ELF-1 (cell line): ENCODE measurements at places on chromosomes 11 and 22.
A peak's percentile ranks its signal among the peaks of the same experiment; 100 is the strongest.

- DNase-seq: no peak
These were observed 360.5 kb downstream of the DLG2 start for GRCh38 chr11:85266646-85267045.

- DNase-seq: no peak
These were observed 27.2 kb downstream of the CERK start for GRCh38 chr22:46710806-46711205.

DNA sequence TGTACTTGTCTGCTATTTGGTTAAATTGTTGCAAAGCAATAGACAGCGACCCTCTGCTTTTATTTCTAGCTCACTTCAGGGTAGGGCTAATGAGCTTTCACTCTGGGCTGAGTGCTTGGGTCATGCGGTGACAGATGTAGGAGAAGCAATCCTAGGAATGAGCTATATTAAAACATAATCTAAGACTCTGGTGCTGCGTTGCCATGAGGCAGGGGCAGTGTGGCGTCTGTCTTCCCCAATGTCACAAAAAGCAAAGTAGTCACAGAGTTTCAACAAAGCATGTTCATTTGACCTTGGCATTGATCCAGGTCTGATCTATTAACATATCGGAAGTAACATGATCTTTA, 55.5 kb upstream of the GRAMD1B start:
- no peak for DNase-seq

DNA sequence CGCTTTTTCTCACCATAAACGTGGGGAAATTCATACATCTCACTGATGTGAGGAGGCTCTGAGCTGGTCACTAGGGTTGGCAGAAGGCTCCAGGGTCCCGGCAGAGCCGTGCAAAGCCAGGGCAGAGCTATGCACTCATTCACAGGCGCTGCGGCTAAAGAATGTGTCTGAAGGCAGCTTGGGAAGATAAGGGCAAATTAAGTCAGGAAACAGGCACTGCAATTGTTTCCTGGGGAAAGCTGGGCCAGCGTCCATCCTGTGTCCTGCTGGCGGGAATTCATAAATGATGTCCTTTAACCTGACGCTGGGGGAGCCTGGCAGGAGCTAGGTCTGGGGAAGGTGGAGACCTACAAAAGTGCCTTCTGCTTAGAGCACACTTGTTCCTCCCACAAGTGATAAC, 27.6 kb downstream of the PKNOX2 start:
- DNase-seq: peak; percentile 78

DNA sequence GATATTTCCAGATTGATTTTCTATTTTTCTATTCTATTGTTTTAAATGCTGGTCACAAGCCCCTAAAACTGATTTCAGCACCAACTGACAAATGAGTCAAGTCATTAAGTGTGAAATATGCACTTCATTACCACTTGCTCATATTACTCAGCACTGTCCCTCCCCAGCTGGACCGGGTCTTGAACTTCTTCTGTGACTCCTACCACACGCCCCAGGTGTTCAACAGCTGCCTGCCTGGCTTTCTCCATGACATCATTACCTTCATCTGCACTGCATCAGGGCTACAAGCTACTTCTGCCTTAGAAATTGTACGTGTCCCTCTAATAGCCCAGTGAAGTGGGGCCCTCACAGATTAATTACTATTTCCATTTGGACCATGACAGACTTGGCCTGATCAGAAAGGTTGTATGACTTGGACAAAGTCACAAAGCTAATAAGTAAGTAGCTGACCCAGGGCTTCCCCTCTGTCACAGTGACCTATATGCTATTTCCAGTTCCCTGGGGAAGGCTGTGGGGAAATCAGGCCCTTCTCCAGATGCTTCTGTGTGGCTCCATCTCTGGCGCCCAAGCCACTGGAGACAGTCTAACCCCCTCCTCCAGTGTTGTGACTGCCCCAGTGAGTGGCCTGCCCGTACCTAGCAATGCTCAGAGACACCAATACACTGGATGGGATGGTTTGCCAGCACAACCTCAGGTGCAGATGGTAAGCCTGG, 18.1 kb downstream of the TBC1D10A start:
- no peak for DNase-seq

DNA sequence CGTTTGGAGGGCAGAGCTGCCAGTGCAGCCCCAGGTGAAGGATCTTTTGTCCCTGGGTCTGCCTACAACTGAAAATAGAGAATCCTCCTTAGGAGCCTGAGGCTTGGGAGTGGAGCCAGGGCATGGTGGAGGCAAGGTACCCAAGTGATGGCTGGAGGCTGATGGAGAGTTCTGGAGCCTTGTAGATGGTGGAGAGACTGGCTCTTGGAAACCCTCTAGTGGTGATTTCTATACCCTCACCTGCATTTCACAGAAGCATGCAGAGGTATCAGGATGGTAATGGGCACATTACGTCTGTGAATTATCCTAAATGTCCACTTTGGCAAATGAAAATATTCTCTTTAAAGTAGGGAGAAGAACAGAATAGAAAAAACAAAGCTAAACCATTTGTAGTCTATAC, 44.4 kb downstream of the INSC start:
- peak; percentile 25 for DNase-seq

DNA sequence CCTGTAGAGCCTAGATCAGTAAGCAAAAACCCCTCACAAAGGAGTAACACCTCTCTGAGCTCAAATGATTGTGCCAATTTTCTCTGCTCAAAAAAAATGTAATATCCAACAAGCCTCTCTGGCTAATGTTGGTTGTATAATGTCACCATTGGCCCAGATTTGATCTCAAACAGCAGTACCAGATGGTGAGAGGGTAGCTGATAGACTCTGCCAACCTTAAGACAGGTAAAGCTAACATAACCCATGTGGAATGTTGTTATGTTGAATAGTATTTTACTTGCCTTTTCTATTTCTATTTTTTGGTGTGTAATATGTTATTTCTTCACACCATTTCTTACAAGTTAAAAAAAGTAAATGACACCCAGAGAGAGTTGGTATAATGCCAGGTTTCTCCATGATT, 166.7 kb upstream of the GUCY1A2 start:
- DNase-seq: no peak

DNA sequence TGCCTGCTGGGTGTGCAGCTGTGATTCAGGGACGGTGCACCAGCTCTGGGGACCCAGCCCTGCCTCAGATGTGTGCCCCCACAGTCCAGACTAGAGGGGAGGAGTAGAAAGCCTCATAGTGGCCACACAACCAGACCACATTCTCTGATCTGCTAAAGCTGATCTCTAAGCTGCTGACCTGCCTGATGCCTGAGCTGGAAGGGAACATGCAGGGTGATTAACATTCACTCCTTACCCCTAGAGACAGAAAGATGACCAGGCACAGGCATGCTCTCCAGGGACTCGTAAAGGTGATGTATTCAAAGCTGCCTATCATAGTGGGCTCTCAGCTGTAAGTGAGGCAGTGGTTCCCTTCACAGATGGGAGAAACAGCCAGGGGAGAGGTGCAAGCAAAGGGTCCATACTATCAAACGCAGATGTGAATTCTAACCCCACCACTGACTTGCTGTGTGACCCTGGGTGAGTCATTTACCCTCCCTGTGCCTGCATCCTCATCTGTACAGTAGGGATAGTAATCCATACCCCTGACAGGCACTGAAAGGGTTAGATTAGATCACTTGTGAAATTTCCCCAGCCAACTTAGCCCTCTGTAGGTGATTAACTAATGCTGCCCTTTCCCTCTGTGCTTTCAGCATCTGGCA, 29.0 kb upstream of the LRRC32 start:
- no peak for DNase-seq

GRCh38 chr11:122656631-122657101, 1.1 kb downstream of the UBASH3B start:
- DNase-seq: peak; percentile 50

GRCh38 chr11:112789481-112789880, 171.7 kb upstream of the NCAM1 start:
- DNase-seq: no peak

- no peak for DNase-seq
These were observed 22.7 kb upstream of the MTNR1B start for GRCh38 chr11:92946707-92947106.

- peak; percentile 92 for DNase-seq
These were observed 2.8 kb upstream of the CDKN1C start for GRCh38 chr11:2888266-2888968.

GRCh38 chr11:57403802-57404147, 13.3 kb upstream of the PRG2 start:
- DNase-seq: no peak

- DNase-seq: peak; percentile 41
These were observed 30.1 kb downstream of the ANO1 start for GRCh38 chr11:70108250-70108649.

DNA sequence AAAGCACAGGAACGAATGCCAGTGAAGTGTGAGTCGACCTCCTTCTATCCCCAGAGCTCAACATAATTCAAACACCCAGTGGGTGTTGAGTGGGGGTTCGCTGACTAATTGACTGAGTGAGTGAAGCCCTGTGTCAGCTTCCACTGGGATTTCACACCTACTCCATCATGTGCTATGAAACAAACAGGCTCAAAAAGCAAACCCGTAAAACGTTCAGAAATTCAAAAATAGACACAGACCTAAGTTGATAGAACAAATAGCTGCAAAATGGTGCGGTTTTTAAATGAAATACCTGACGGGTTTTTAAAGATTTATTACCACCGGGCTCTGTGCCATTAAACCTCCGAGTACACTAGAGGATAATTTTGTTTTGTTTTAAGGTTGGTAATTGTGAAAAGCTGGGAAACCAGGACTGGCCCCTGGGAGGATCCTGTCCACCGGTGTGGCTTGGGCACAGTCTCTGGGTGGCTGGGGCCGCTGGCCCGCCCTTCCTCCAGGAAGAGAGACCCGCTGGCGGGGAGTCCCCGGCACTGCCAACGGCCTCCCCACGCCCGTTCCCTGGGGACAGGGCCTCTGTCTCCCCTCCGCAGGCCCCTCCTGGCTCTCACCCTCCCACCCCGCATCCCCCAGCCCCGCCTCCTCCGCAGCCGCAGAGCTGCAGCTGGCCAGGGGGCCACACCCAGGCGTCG, 13.6 kb downstream of the KCNJ5 start:
- no peak for DNase-seq

- DNase-seq: no peak
These were observed 11.7 kb upstream of the MYH9 start for GRCh38 chr22:36399472-36399778.

- DNase-seq: no peak
These were observed 21.6 kb downstream of the PPARA start for GRCh38 chr22:46171940-46172339.

GRCh38 chr11:25794804-25795203, 537.1 kb upstream of the ANO3 start:
- no peak for DNase-seq

DNA sequence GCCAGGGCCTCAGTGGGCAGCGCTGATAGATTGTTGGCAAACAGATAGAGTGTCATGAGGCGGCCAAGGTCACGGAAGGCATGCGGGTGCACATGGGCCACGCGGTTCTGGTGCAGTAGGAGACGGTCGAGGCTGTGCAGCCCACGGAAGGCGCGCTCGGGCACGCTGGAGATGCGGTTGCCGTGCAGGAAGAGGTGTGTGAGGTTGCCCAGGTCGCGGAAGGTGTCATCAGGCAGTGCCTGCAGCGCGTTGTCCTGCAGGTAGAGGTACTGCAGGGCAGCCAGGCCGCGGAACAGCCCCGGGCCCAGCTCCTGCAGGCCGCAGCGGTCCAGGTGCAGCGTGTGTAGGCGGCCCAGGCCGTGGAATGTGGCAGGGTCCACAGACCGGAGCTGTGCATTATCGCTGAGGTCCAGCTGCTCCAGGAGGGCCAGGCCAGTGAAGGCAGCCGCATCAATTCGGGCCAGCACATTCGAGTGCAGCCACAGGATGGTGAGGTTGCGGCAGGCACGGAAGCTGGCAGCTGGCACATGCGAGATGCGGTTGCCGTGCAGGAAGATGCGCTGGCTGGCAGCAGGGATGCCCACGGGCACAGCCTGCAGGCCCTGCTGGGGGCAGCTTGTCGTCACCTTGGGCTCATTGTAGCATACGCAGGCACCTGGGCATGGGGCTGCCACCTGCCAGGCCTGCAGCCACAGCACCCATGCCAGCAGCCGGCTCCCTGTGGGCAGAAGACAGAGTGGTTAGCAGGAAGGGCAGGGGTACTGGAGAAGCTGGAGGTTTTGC, 25.5 kb downstream of the RTN4R start:
- no peak for DNase-seq

DNA sequence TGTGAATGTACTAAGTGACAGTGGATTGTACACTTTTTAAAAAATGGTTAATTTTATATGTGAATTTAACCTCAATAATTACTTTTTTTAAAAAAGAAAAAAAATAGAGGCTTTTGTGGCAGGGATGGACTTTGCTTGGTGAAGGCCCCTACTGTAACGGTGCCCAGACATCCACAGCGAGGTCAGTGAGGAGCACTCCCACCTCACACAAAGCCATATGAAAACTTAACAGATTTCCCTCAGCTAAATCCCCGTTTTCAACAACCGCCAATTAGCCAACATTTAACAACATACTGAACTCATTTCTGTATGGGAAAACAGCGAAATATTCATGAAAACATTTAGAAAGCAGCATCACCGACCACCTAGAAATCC, 642 bp upstream of the C11orf58 start:
- no peak for DNase-seq

DNA sequence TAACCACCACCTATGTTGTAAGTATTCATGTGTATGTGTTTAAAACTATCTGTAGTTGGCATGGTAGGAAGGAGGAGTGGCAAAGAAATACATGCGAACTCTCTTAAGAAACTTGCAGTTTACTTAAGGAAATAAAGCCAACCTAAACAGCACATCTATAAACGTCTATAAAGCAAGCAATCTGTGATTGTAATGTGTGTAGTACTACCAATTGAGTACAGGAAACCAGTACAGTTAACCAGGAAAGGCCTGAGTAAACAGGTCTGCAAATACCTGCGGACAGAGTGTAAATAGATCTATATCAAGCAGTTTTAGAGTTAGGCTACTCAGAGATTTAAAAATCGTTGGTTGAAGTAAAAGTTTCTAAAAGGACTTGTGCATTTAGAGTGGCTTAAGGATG, 59.5 kb upstream of the AMOTL1 start:
- DNase-seq: no peak
